NCI-H1092 (cell line): ENCODE measurements at places on chromosomes 5 and 9.

DNA sequence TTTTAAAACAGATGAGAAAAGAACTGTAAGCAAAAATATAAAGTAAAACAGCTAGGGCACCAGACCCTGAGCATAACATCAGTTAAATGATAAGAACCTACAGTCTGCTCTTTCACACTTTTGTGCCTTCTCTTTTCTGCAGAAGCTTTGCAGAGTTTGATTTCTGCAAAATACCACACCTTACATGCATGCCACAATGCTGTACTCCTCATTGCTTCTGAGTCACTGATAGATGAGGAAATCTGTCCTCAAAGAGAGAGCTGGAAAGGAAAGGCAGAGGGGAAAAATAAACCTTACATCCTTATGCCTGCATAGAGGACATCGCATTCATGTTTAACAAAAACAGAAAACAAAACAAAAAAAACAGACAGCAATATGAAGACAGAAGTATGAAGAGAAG lies 142.9 kb downstream of the ATPSCKMT start:
- DNase-seq = no peak

GRCh38 chr9:137707361-137707760 lies 88.6 kb downstream of the EHMT1 start:
- DNase-seq = no peak

GRCh38 chr9:100322954-100323536 lies 29.7 kb downstream of the TEX10 start:
- peak; percentile 21 for DNase-seq

GRCh38 chr9:127905004-127905728 lies 5.8 kb upstream of the ST6GALNAC6 start:
- DNase-seq = no peak

DNA sequence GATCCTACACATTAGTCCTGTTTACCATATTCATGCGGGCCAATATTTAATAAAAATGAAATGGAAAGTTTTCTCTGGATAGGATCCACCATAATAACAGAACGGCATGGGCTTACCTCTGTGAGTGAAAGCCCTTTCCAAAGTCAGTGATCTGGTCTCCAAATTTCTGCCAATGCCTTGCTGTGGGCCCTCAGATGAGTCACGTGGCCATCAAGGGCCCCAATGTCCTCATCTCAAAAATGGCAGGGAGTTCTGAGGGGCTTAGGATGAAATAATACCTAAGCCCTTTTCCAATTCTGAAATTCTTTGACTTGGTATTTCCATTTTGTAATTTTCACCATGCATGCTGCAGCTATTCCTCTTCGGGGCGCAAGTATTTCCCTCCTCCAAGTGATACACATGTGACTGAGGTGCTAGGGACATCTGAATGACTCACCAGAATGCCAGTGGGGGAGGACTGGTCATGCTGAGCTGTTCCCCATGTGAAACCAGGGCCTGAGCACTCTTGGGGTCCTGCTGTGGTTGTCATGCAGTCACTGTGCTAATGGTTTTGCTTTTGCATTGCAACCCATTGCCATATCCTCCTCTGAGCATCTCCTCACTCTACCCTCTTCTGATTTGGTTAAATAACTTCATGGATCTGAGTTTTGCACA lies 35.0 kb downstream of the ITK start:
- no peak for DNase-seq

- no peak for DNase-seq
Measured at GRCh38 chr5:139659695-139660101, 11.5 kb downstream of the CXXC5 start.

DNA sequence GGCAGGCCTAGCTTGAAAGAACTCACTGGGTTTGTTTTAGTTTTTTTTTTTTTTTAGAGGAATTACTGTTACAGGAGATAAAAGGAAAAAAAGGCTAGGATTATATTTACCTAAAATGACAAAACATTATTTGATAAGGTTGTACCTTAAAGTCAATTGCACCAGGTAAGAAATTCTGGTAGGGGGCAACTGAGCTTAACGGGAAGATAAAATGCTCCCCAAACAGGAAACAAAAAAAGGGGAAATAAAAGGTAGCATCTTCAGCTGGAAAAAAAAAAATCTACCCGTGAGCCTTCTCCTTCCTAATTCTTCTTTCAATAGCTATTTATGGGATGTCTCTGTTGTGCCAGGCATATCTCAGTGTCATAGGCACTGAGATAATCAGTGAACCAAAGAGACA lies 164.5 kb downstream of the PIK3R1 start:
- DNase-seq = no peak
